IPS DF 6.9 (cell line): ENCODE measurements at places on chromosomes 2 and 18.

- no peak for DNase-seq
These were observed 199.1 kb upstream of the NRXN1 start for GRCh38 chr2:51231071-51231470.

DNA sequence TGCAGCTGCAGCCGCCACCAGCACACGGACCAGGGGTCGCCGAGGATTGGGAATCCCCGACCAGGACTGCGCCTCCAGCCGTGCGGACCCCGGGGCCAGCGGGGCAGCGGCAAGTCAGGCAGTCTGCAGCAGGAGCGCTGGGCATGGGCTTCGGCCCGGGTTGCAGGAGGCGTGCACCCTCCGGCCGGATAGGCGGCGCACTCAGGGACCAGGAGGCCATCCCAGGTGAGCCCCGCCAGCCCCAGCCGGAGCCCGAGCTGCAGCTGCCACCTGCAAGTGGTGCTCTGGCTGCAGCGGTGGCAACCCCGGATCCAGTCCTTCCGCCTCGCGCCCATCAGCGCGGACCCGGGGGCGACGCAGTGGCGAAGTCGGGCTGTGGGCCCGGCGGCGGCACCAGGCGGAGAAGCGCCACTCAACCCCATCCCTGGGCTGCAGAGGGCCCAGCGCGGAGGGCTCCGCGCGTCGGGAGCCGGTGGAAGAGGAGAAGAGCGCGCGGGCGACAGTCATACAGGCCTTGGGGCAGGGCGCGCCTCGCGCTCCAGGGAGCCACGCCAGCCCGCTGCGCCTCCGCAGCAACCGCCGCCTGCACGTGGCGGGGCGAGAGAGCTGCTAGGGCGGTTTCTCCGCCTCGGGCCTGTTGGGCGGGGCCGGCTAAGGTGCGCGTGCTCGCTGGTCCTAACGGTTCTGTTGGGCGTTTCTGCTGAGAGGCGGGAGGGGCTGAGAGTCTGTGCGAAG is 73.8 kb downstream of the RPIA start:
- peak; percentile 16 for DNase-seq

DNA sequence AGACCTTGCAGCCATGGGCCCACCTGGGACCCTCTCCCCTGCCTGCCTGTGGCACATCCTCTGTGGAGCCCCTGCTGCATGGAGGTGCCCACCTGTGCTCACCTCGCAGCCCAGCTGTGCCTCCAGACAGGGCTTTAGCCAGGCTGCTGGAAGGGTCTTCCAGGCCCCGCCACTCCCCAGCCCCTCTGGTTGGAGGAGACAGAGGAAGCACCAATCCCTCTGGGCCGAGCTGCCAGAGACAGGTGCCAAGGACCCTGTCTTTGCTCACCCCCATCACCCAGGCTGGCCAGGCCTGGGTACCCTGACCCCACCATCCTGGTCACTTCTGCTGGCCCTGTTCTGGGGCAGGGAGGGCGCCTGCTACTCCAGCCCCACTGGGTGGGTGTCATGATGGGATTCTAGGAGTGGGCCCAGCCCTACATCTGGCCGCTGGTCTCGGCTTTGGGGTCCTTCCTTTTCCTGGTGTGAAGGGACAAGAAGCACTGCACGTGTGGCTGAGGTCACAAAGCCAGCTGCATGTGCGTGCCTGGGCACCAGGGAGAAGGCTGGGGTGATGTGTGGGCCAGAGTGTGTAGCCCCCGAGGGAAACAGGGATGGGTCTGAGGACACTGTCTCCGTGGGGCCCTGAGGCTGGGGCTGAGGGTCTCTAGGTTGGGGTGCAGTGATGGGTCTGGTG is 9.3 kb upstream of the NEU4 start:
- no peak for DNase-seq

- no peak for DNase-seq
These were observed 37.5 kb upstream of the PTH2R start for GRCh38 chr2:208369091-208369490.

DNA sequence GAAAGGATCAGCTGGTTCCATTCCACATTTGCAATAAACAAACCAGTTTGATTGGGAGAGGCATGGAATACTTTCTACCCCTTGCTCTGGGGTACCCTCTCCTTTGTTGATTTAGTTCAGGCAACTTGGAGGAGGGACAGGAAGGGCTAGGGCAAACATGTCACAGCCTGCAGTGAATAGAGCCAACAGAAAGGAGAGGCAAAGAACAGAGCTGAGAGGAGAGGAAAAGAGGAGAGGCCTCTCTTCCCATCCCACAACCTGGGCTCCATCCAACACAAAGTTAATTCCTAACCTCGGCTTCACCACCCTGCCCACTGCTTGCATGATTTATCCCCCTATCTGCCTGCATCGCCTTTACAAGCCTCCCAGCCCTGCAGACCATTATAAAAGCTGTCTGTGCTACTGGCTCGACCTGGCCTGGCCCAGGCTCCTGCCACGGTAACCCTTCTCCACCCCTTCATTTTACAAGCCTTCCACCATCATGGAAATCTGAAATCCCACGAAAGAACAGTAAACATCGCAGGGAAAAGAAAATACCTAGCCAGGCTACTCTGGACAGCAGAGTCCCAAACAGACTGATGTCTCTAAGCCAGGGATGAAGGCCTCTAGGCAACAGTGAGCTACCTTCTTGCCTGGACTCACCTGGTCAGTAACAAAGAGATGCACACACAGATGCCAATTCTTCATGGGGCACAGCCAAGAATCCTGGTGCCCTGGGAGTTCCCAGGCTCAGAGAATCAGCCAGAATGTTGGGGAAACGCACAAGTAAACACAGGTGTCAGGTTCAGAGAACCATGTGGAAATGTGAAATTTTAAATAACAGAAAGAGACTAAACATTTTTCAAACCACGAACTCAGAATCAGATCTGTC is 43.6 kb downstream of the NHEJ1 start:
- DNase-seq = no peak
